ENCODE measurements at places on chromosomes 4 and X.
A peak's percentile ranks its signal among the peaks of the same experiment; 100 is the strongest.

- H3K27ac ChIP-seq, result no peak overlapping the region
- H3K36me3 ChIP-seq, result no peaks in the 10 kb centered on the region
- H3K4me1 ChIP-seq, result no peaks in the 10 kb centered on the region
- no peak overlapping the region for H3K4me3 ChIP-seq
- no peaks in the 10 kb centered on the region for H3K27me3 ChIP-seq
- no peak for DNase-seq
Measured at GRCh38 chr4:113840861-113841260, 79.3 kb upstream of the CAMK2D start.

- DNase-seq, result no peak
- no peak overlapping the region for H3K27ac ChIP-seq
- H3K27me3 ChIP-seq, result no peaks in the 10 kb centered on the region
- H3K4me1 ChIP-seq, result no peaks in the 10 kb centered on the region
- H3K36me3 ChIP-seq, result no peaks in the 10 kb centered on the region
Measured at GRCh38 chrX:45664727-45665290, 464.1 kb upstream of the DIPK2B start.

DNA sequence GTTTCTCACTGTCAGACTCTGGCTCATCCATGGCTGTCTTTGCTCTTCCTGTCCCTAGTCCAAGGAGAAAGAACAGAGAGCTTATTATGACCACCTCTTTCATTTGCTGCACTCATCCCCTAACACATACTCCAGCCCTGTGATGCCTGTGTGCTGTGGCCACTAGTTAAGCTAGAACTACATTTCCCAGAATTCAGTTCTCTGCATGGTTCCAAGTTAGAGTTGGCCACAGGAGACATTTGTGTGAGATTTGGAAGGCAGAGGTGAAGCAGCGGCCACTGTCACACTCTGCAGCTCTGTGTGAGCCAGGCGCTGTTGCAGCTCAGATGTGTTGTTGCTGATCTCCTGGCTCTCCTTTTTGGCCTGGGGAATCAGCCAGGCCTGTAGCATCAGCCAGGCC, 188.2 kb upstream of the ATP6AP2 start:
- no peaks in the 10 kb centered on the region for H3K36me3 ChIP-seq
- H3K27me3 ChIP-seq, result no peaks in the 10 kb centered on the region
- H3K27ac ChIP-seq, result no peak overlapping the region
- no peak for DNase-seq
- no peaks in the 10 kb centered on the region for H3K4me1 ChIP-seq
- no peak overlapping the region for H3K4me3 ChIP-seq

DNA sequence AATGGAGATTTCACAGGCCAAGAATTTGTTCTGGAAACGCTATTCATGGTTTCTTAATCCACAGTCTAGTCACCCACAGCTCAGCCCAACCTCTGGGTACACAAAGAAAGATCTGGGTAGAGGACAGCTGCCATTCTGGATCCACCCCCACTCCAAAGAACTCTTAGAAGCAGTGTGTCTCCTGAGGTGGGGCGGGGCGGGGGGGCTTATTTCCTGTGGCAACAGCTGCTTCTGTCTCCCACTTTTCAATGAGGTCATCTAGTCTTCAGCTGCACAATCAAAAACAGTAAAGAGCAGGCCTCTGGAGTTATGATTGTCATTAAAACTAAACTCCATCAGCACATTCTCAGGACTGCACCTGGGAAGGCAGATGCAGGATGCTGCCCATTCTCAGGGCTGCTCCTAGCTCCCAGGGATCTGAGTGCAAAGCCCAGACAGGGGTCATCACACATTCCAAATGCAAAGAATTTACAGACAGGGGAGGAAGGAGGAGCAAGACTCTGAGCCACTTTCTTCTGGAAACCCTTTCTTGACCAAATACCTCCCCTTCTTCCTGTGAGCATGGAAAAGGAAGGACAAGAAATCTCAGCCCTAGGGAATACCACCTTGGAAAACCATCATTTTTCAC, 207.3 kb downstream of the HS6ST2 start:
- DNase-seq, result no peak
- no peaks in the 10 kb centered on the region for H3K27me3 ChIP-seq

GRCh38 chr4:144356941-144357381, 216.4 kb upstream of the GYPA start:
- no peak for DNase-seq
- H3K27me3 ChIP-seq, result no peaks in the 10 kb centered on the region
- H3K4me1 ChIP-seq, result no peaks in the 10 kb centered on the region

- peaks cover 8% of the 10 kb centered on the region for H3K4me1 ChIP-seq
- peak; percentile 52 for DNase-seq
- no peaks in the 10 kb centered on the region for H3K36me3 ChIP-seq
- peak overlapping the region; percentile 84 for H3K27ac ChIP-seq
- H3K27me3 ChIP-seq, result no peaks in the 10 kb centered on the region
Measured at GRCh38 chrX:72046447-72046846, 85.3 kb downstream of the RTL5 start.

DNA sequence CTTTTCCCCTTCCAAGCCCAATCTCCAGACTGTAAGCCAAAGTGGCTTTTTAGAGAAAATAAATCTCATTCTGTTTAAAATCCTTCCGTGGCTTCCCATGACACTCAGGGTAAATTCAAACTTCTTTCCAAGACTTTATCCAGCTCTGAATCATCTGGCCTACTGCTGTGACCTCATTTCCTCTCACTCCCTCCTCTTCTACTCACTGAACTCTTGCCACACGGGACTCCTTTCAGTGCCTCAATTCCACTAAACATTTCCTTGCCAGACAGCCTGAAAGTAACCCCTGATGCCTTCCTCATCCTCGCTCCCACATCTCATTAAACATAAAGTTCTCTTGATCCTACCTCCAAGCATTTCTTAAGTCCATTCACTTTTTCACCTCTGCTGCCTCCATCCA, 27.8 kb upstream of the RNF128 start:
- DNase-seq, result no peak
- H3K27ac ChIP-seq, result no peak overlapping the region
- H3K4me1 ChIP-seq, result no peaks in the 10 kb centered on the region
- no peak overlapping the region for H3K4me3 ChIP-seq
- H3K27me3 ChIP-seq, result no peaks in the 10 kb centered on the region

DNA sequence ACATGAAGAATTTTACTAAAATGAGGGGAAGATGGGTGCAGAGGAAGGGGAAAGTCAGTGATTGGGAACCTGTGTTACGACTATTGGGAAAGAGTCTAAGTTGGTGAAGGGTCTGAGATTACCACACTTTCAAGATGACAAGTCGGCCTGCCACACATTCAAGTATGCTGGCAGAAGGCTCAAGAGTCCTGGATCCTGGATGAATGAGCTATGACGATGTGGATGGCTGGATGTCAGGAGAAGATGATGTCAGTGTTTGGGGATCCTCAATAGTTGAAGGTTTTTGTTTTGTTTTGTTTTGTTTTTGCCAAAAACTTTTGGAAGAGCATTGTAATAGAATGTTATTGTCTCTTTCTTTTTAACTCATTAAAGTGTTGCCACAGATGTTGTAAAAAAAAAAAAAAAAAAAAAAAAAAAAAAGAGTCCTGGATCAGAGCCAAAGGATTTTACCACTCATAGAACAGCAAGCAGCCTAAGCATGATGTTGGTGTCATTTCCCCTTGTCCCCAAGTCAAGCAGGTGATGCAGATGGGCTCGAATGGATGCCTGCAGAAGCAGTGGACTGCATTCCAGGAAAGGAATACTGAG, 120.6 kb downstream of the REELD1 start:
- H3K27ac ChIP-seq, result no peak overlapping the region
- H3K4me1 ChIP-seq, result no peaks in the 10 kb centered on the region
- no peaks in the 10 kb centered on the region for H3K36me3 ChIP-seq
- H3K4me3 ChIP-seq, result no peak overlapping the region
- no peak for DNase-seq

GRCh38 chr4:79987401-79987800, 85.6 kb downstream of the ANTXR2 start:
- no peak overlapping the region for H3K27ac ChIP-seq
- no peak for DNase-seq
- H3K27me3 ChIP-seq, result no peaks in the 10 kb centered on the region
- H3K36me3 ChIP-seq, result no peaks in the 10 kb centered on the region

DNA sequence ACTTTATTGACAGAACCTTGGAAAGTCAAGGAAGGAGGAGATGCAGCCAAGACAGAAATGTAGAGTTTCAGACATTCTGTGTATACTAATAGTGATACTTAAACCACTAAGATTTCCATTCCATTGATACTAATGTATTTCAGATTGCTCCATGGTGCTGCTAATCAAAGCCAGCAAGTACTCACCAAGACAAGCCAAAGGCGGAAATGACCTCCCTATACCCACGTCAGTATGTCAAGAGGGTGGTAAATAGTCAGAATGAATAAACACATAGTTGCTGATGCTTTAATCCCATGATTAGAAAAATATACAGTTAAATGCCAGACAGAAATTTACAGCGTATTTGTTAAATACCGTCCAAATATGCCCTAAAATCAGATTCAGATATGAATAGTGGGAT, 417.8 kb upstream of the INTU start:
- no peak overlapping the region for H3K27ac ChIP-seq
- H3K4me1 ChIP-seq, result peaks cover 14% of the 10 kb centered on the region
- no peaks in the 10 kb centered on the region for H3K27me3 ChIP-seq
- H3K36me3 ChIP-seq, result no peaks in the 10 kb centered on the region
- no peak overlapping the region for H3K4me3 ChIP-seq

DNA sequence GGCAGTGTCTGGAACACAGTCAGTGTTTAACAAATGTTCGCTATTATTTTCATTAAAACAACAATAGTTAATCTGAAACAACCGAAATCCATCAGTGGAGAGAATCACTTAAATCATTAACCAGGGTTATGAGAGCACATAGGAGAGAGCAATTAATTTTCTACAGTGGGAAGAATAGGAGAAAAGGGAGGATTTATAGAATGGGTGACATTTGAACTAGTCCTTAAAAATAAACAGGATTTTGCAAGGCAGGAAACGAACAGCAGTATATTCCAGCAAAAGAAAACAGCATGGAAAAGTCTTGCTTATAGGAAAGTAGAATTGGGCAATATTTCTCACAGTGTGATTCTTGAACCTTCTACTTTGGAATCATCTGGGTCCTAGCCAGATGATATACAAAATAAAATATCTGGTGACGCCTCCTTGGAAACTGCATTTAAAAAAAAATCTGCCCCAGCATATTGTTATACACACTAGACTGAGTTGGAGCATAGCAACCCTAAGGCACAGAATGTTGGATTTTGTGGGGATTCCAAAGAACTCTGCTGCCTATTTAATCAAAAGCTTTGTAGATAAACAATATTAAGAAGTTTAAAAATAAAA, 56.1 kb downstream of the INTS12 start:
- no peak overlapping the region for H3K4me3 ChIP-seq
- H3K27ac ChIP-seq, result no peak overlapping the region
- no peaks in the 10 kb centered on the region for H3K27me3 ChIP-seq

DNA sequence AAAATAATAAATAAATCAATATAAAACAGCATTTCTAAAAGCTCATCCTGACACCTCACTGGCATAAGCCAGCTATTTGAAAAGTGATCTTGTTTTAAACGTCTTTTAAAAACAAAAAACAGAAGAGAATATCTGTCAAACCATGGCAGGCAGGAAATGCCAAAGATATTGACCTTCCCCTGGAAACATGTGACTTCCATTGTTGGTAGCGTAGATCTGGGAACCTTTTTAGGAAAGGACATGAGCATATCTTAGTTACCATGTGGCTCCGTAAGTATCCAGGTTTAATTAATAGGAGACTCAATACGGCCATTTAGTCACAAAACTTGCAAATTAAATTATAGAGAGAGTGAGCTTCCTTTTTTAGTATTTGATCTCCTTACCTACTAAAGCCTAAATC, 83.0 kb upstream of the KLHL4 start:
- H3K4me1 ChIP-seq, result no peaks in the 10 kb centered on the region
- H3K4me3 ChIP-seq, result no peak overlapping the region
- H3K27ac ChIP-seq, result no peak overlapping the region
- no peaks in the 10 kb centered on the region for H3K27me3 ChIP-seq
- DNase-seq, result no peak

DNA sequence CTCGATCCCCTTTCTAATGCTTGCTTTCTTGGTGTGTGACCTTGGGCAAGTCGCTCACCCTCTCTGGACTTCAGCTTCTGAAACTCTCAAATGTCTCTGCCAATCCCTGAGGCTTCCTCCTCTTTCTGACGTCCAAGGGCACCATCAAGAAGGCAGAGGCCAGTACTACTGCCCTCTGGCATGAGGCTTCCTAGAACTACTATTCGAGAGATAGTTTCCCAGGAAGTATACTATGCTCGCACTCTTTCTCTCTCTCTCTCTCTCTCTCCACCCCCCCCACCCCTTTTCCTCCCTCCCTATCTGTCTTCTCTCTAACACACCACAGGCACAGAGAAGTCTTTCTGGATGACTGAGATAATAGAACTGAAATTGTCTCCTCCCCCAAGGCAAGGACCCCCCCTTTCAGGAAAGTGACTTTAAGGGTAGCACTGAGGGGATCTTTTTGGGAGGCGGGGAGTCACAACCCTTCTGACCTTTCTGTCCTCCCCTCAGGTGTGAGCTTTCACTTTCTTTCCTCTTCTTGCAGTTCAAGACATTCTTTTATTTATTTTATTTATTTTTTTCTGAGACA, 20.0 kb upstream of the BCOR start:
- H3K27me3 ChIP-seq, result no peaks in the 10 kb centered on the region
- H3K4me1 ChIP-seq, result no peaks in the 10 kb centered on the region
- H3K27ac ChIP-seq, result no peak overlapping the region

- no peaks in the 10 kb centered on the region for H3K4me1 ChIP-seq
- no peaks in the 10 kb centered on the region for H3K36me3 ChIP-seq
- H3K27ac ChIP-seq, result peak overlapping the region; percentile 76
- DNase-seq, result peak; percentile 75
- H3K27me3 ChIP-seq, result no peaks in the 10 kb centered on the region
- H3K4me3 ChIP-seq, result no peak overlapping the region
Measured at GRCh38 chrX:129665916-129666644, 11.3 kb upstream of the APLN start.

- H3K36me3 ChIP-seq, result no peaks in the 10 kb centered on the region
- H3K4me1 ChIP-seq, result no peaks in the 10 kb centered on the region
- H3K27ac ChIP-seq, result no peak overlapping the region
- no peak overlapping the region for H3K4me3 ChIP-seq
Measured at GRCh38 chrX:74340051-74340450, 36.1 kb downstream of the ZCCHC13 start.

- DNase-seq, result no peak
- H3K27ac ChIP-seq, result peak overlapping the region; percentile 44
- H3K36me3 ChIP-seq, result no peaks in the 10 kb centered on the region
- no peak overlapping the region for H3K4me3 ChIP-seq
Measured at GRCh38 chrX:46865281-46865680, 28.4 kb downstream of the RP2 start.

DNA sequence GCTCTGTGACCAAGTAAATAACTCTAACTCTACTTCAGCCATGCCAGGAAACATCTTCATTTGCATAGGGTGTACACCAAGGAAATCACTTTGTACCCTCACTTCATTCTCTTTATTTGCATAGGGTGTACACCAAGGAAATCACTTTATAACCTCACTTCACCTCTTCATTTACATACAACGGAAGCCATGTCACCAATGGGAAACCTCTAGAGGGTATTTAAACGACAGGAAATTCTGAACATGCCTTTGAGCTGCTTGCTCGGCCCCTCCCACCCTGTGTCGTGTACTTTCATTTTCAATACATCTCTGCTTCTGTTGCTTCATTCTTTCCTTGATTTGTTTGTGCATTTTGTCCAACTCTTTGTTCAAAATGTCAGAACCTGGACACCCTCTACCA, 848.1 kb upstream of the FRG1 start:
- H3K36me3 ChIP-seq, result no peaks in the 10 kb centered on the region
- no peak for DNase-seq
- no peak overlapping the region for H3K4me3 ChIP-seq

GRCh38 chr4:138659037-138659811, 356.4 kb upstream of the NOCT start:
- H3K36me3 ChIP-seq, result no peaks in the 10 kb centered on the region
- DNase-seq, result no peak
- no peaks in the 10 kb centered on the region for H3K4me1 ChIP-seq
- no peak overlapping the region for H3K27ac ChIP-seq
- H3K27me3 ChIP-seq, result no peaks in the 10 kb centered on the region
- no peak overlapping the region for H3K4me3 ChIP-seq

Measured in ascending aorta (tissue), 2 donors.